Esophagus squamous epithelium (tissue), 5 donors: ENCODE measurements at places on chromosomes 11 and 22. TPM values are rescaled to one million over a fixed set of nuclear protein-coding genes. Genes with fewer than 3 reads are reported as not detected.

MTCH2 gene
- total RNA-seq = 67.2 TPM

ART1 gene
- not detected for total RNA-seq

OR2D2 gene
- not detected for total RNA-seq

CD3D gene
- total RNA-seq = 5.7 TPM

ARHGAP32 gene
- 33.5 TPM for total RNA-seq

SCGB1C1 gene
- total RNA-seq = not detected
